ENCODE measurements at places on chromosomes 16 and 17. TPM values are rescaled to one million over a fixed set of nuclear protein-coding genes. Genes with fewer than 3 reads are reported as not detected.

DNA sequence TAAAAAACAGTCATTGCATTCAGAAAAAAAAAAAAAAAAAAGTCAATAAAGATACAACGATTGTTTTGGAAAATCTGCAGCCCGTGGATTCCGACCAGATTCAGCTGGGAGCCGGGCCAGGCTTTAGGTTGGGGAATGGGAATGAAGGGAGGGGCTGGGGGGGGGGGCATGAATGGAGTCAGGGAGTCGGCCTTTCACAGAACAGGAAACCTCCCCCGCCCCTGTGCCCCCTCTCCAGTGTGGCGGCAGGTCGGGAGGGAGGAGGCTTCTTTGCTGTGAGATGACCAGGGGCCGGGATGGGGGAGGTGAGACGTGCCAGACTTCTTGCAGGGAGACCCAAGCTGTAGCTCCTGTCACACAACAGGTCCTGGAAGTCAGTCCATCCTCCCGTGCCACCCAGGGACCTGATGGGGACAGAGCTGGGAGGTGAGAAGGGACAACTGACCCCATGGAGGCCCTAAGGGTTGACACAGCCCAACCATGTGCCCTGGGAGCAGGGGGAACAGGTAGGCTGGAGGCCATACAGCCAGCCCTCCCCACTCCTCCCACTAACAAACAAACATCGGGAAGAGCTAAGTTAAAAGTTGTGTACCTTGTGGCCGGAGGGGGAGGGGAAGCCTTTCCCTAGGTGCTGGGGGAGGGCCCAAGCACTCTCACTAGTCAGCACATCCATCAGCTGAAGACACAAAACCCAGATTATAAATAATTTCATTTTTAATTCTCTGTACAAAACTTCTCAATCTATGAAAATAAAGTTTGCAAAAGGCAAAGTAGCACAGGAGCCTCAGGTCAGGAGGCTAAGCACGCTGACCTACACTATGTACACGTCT lies 25.2 kb downstream of the SREBF1 start:
- peak; percentile 74 for DNase-seq

DNA sequence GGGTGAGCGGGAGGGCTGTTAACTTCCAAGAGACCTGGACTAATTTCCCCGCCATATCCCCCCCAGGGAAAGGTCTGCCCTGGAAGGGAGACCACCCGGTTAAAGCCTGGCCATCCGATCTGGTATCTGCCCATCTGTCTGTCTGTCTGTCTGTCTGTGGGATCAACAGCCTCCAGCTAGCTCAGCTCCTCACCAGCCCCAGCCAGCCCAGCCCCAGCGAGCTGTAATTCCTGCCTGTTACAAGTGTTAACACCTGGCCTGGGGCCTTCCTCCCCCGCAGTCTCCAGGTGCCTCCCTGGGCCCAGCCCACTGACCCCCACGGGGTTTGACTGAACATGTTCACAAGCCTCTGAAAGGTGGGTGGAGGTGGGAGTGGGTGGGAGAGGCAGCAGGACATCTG lies 4.0 kb downstream of the WNT3 start:
- no peak for DNase-seq

DNA sequence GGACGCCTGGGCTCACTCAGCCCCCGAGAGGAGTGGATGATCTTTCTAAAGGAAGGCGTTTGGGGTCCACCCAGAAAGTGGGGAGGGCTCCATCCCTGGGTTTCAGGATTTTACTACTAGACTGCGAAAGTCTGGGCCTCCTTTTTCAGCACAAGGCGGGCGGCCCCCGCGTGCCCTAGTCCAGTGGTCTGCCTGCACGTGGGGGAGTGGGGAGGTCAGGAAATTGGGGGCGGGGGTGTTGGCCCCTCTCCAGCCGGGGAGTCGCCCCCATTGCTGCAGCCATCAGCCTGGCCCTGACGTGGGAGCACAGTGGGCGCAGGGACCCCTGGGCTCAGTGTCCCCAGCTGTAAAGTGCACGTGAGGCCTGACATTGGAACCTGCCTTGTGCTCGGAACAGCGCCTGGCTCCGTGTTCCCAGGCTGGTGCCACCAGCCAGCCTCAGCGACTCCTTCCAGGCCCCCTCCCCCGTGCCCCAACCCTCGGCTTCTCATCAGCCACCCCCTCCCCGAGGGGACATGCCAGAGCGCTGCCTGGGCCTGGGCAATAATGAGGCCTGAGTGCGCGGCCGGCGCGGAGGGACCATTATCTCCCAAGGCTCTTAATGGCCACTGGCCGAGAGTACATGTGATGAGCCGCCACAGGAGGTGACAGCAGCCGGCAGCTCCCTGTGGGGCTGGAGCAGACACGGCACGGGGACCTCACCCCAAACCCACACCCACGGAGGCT lies 2.4 kb upstream of the C1QTNF8 start:
- DNase-seq = no peak

DNA sequence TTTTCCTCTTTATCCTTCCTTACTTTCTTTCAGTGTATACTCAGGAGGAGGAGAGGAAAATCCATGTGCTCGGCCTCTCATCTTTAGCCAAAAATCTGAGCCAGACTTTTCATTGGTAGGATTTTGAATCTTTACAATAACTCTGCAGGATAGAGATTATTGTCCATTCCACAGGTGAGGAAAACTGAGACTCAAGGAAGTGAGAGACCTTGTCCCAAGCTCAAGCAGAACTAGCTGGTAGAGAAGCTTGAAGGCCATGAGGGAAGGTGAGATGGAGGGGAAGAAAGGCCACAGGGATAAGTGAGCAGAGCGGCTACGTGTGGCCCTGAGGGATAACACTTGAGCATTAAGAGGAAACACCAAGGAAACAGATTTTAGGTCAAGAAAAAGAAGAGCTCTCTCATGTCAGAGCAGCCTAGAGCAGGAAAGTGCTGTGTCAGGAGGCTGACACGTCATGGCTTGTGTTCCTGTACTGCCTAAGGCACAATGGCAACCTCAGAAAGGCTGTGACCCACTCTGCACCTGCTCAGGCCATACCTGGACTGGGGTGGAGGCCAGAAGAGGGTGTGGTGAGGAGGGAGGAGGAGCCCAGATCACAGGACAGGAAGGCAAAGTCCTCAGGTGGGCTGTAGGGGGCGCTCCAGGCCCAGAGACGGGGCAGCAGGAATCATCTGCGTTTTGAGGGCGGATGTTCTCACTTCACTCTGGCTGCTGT lies 11.9 kb downstream of the MT4 start:
- peak; percentile 30 for DNase-seq

DNA sequence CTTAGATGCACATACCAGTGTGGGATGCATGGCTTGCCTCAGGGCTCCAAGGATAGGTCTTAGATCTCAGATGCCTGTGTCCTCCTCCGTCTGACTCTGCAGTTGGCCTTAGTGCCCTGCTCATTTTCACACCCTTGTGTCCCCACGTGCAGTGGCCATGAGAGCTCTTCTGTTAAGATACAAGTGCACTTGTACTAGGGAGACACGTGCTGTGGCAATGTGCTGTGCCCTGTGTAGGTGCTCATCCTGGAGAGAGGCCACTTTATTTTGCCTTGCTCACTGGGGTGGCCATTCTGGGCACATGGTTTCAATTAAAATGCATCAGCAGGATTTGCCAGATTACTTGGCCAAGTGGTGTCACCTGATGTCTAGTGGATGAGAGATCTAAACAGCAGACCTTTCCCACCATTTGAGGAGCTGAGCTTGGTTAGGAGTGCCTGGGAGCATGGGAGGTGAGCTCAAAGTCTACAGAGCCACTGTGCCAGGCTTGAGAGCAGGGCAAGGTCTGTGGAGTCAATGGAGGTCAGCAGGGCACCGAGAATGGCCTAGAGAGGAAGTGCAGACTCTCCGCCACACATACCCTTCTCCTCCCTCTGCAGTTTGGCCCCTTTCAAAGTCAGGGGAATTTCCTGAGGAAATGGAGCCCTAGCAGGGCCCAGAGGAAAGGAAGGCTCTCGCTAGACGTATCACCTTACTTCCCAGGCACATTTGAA lies 25.2 kb upstream of the SMPD3 start:
- DNase-seq = no peak

GRCh38 chr17:17772231-17772630 lies 64.6 kb downstream of the SREBF1 start:
- DNase-seq = no peak

DNA sequence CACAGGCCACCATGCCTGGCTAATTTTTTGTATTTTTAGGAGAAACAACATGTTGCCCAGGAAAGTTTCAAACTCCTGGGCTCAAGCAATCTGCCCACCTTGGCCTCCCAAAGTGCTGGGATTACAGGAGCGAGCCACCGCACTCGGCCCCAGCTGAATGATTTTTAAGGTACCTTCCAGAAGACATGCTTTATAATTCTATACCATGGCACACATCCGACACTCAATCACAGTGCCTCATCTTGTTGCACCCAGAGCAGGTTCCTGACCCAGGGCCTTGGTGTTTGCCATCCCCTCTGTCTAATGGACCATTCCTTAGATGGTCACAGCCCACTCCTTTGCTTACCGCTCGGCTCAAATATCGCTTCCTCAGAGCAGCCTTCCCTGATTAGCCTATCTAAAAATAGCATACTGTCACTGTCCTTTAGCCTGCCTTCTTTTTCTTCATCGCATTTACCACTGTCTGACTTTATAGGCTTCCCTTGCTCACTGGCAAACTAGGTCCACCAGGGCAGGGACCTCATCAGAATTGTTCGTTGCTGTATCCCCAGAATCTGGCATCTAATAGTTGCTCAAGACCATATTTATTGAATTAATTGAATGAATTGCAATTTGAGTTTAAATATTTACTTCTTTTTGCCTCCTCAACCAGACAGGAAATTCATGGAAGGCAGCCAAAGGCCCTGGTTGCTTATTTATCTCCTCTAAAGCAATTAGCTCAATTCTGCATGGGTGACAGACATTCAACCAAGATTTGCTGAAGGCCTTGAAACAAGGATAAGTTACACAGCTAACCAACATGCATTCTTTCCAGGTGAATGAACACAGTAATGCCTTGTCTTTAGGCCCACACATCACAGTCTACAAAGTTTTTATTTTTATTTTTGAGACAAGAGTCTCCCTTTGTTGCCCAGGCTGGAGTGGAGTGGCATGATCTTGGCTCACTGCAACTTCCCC lies 6.3 kb upstream of the TENT4B start:
- DNase-seq = no peak

DNA sequence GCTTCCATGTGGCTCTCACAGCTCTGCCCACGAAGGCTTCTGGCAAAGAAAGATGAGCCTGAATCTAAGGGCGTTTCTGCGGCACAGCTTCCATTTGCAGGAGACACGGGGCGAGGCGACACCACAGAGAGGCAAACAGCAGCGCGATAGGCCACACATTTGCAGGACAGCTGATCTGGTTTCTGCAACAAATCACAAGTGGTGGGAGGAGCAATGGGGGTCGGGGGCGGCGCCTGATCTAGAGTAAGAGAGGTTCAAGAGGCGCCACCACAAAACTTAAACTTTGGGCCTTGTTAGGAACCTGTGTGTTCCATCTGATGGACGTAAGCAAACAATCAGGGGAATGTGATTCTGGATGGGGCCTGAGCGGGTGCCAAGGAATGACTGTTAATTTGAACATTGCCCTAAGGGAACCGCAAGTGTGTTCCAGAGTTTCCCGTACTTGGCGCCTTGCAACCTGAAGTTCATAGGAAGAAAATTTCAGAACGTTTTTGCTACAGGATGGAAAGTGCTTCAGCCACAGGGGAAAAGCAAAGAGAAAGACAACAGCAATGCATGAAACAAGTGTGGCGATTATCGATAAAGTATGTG lies 18.9 kb upstream of the ENPP7 start:
- DNase-seq = no peak

DNA sequence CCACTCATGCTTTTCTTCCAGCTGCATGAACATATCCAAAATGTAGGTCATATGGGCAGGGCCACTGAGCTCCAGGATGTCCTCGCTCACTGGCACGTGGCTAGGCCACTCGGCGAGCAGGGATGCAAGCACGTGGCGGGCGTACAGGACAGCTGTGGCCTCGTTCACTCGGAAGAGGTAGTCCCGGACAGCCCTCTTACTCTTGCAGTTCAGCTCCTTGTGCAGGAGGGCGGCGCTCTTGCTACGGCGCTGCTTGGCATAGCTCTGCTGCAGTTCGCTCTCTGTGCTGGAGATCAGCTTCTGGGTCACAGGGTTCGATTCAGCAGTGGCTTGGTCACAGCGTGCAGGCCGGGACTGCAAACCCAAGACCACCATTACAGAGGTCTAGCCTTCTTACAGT lies 53.1 kb upstream of the ATP2A3 start:
- no peak for DNase-seq

Gene DPEP2
- 2.2 TPM for polyA plus RNA-seq
